ENCODE measurements at places on chromosomes 16 and 17.

DNA sequence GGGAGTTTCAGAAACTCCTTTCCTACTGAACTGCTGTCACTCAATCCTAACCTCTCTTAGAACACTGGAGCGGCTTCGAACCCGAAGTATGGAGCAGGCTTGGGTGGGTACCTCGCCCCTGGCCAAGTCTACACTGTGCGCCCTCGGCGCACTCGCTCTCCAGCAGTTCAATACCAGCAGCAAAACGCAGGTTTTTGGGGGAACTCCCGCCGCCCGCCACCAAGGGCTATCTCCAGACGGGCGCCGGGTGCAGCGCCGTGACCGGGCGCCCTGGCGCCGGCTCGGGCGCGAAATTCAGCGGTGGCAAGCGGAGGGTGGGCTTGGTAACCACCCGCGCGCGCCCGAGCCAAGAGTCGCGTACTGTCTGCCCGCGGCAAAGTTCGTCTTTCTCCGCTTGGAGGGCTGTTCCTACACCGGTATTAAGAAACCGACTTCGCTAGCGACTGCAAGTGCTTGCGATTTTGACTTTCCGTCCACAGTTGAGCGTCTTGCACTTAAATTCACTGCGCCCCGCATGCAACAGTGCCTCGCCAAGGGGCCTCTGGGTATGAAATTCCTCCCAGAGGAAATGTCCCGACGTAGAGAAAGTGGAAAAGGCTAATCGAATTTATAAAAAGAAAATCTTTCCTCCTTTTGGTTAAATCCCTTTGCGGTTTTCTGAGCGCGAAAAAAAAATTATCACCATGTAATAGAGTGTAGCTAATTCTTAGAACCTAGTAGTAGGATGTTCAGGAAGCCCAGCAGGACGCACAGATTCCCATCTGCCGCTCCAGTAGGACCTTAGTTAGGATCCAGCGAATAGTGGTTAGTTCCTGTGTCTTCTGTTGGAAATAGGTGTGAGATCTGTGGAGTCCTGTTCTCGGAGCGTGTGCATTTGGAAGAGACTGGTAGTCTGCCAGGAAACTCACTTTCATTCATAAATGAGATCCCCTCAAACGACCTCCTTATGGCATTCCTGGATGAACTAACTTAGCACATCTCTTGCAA is 5.0 kb upstream of the SALL1 start:
- DNase-seq, result no peak

DNA sequence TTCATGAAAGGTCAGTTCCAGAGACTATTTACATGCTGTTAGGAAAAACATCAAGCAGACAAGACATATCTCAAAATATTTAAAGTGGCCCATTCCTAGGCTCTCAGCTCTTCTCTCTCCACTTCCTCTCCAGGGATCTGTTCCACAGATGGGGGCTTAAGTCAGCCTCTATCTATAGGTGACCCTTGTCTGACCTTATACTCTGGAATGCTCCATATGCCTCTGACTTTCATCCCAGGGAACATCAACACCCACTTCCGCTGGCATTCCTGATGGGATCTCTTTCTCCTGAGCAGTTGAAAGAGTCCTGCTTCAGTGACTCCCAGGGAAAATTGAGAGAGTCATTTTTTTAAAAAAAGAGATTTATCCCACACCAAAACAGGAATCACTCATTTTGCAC is 11.5 kb upstream of the WIPI1 start:
- DNase-seq, result no peak

DNA sequence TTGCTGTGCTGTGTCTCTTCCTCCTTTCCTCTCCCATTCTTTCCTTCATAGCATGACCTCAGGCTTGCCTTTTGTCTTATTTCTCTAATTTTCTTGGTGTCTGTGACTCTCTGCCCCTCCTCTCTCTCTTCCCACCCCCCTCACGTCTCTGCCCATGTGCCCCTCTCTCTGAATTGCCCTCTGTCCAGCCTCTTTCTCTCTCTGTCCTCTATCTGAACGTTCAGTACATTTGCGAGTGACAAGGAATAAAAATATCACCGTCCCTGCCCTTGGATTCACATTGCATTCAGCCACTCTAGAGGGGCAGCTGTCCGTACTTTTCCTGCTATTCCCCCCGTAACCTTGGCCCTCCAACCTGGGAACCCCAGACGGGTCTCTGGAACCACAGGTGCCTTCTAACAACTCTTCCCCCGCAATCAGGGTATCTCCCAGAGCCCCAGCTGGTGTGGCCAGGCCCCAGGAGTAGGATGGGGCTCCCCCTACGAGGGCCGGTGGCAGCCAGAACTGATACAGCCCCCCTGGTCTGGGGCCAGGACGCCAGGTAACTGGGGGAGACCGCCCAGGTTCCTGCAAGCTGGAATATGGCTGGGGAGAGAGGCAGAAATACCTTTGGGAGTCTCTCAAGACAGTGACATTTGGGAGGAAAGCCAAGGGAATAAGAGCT is 1.8 kb downstream of the KIF1C start:
- no peak for DNase-seq

DNA sequence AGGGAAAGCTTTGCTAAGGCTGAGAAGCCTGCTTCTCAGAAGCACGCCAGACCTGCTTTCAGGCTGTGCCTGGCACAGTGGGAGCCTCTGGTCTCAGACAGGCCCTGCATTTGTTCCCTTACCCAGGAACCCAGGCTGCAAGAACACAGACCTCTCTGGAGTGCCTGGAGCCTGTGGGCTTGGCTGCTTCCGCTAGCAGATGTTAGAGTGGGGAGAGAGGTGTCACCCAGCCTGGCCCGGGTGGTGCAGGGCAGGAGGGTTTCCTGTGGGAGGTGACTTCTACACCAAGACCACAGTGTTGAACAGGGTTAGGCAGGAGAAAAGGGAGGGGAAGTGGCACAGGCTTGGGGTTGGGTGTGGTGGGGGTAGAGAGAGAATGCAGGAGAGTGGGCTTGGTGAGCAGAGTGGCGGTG is 35.8 kb upstream of the ADGRG1 start:
- DNase-seq, result peak; percentile 94

GRCh38 chr17:31858642-31859486 is at the start of gene COPRS:
Gene COPRS, minus strand, starts transcription at chr17:31859244. Its CDS starts 45 bp downstream, at chr17:31859199.
- DNase-seq, result peak; percentile 87

GRCh38 chr16:5444189-5444588 is 346.6 kb upstream of the EEF2KMT start:
- no peak for DNase-seq

DNA sequence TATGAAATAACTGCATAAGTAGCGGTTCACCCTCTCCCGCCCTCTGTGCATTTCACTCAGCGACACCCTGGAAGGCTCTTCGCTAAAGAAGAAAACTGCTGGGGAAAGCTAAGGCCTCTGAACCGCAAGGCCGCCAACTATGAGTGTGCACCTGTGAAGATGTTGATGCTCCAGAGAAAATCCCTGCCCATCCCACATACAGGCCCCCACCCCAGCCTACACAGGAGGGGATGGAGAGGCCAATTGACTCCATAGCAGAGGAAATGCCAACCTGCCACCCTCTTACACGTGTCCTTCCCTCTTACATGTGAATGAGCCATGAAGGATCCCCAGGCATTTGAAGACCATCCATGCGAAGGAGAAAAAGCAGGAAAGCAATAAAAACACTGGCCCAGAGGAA is 104.8 kb downstream of the MGAT5B start:
- DNase-seq, result no peak

- DNase-seq, result no peak
Observed at GRCh38 chr16:27248036-27248435, 20.5 kb downstream of the NSMCE1 start.

- no peak for DNase-seq
Observed at GRCh38 chr16:29683543-29684090, 4.6 kb downstream of the QPRT start.

GRCh38 chr16:85871756-85872155 is 27.2 kb upstream of the IRF8 start:
- DNase-seq, result no peak

GRCh38 chr17:64459284-64459747 is 10.4 kb downstream of the MILR1 start:
- no peak for DNase-seq

- no peak for DNase-seq
Observed at GRCh38 chr16:89392881-89393737, 97.3 kb downstream of the ANKRD11 start.

- DNase-seq, result no peak
Observed at GRCh38 chr17:72165867-72166439, 45.1 kb downstream of the SOX9 start.

DNA sequence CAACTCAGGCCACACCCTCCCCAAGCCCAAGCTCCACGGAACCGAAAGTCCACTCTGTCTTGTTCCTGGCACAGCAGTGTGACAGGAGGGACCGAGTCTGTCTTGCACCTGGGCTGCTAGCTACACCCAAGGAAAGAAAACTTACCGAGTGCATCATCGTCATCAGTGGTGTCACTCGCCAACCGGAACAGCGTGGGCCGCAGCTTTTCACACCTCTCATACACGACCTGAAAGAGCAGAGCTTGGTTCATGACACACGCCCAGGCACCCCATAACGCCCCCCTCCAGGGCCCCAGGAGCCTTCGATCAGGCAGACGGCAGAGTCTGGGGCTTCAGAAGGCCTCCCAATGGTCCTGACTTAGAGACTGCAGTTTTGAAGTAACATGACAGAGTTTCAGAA is 27.5 kb downstream of the GGA2 start:
- DNase-seq, result peak; percentile 28

DNA sequence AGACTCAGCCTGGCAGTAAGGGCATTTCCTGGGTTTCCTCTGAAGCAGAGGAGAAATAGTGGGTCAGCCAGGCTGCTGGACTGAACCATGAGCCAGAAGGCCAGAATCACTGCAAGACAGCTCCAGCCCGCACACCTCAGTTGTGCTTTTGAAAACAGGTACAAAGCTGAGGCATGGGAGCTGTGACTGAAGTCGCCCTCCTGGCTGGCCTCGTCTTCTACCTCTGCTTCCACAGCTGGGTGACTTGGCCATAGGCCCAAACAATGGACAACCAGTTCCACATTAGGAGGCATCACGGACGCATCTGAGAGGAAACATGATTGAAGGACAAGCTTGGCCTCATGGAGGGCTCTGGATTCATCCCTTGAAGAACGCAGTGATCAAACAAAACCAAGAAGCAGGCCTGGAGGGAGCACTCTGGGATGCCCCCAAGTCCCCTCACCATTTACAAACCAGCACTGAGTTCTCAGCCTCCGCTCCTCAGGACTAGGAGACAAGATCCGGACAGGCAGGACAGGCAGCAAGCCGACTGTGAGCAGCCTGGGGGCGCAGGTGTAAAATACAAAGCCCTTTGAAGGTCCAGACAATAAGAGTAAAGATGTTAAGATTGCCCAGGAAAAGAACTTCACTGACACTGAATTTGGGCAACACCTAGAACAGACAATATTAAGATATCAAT is 68.7 kb downstream of the N4BP1 start:
- DNase-seq, result no peak

DNA sequence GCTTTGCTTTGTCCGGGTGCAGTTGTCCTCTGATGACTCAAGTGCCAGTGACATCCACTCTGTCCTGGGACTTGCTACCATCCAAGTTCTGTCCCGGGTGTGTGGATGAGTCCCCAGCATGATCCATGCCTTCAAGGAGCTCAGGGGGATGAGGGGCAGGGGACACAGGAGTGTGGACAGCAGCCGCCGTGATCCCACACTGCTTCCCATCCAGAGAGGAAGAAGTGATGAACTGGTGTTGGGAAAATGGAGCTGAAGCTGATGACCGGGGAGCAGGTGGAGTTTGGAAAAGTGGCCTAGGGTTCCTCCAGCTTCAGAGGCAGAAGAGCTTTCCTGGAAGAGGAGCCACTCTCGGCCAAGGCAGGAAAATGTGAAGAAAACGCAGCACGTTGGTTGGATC is 249.6 kb upstream of the TNRC6C start:
- no peak for DNase-seq

DNA sequence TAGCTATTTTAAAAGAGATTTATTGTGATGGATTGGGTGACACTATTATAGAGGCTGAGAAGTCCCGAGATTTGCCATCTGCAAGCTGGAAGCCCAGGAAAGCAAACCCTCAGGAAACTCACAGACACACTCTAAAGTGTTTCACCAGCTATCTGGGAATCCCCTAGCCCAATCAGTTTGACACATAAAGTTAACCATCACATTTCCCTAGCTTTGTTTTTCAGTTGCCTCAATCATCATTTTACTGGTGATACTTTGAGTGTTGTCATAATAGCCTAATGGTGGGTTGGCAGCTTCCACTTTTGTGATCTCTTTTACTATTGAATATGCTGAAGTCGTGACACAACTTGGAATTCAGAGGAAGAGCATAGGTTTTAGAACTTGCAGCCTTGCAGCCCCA is 1.8 kb downstream of the SGF29 start:
- DNase-seq, result no peak

- DNase-seq, result no peak
Observed at GRCh38 chr17:49518346-49519078, 23.4 kb downstream of the NGFR start.

- DNase-seq, result no peak
Observed at GRCh38 chr17:74769856-74770497, 6.2 kb downstream of the NAT9 start.

DNA sequence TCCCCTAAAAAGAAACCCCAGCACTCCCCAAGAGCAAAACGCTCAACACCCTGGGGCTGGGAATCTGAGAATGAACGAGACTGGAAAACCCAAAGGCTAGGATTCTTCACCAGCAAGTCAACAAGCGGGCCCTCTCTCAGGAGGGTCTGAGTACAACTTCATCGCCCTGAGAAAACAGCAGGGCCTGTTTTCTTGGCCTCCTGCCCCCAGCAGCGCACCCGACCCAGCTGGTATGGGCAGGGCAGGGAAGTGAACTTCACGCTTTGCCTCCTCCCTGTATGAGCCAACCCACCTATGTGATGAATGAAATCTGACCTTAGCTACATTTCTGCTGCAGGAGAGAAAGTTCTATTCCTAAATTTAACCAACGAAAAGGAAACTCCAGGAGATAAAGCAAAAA is 11.1 kb downstream of the NUDT16L1 start:
- DNase-seq, result no peak

GRCh38 chr17:72425794-72426168 is 305.0 kb downstream of the SOX9 start:
- no peak for DNase-seq

DNA sequence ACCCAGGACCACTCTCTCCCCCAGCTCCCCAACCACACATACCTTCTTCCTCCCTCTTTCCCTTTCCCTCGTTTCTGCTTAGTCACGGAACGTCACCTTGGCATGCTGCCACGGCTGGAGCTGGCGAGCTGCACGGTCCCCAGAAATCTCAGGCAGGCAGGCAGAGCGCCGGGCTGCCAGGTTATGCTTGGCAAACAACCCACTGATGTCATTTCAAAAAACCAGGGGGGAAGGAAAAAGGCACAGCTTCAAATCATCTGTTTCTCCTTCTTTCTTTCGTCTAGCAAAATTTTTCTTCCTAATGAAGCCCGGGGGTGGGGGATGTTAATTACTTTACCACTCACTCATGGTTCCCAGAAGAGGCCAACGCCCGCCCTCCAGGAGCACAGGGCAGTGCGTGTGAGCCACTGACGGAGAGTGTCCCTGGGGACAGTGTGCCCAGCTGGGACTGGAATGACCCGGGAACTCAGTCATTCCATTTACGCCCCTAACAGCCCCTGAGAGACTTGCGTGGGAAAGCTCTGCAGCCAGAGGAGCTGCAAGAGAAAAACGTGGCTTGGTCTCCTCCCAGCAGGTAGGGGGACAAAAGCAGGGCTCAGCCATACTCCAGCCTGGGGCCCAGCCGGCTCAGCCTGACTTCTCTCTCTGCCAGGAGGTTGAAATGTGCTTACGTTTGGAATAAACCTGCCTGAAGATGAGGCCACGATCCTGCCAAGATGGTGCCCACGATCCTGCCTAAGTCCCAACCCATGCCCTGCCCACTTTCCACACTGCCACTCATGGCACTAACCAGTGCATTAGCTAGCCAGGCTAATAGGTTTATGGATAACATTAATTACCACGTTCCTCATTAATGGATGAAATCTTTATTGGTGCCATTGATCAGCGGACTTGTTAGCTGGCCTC is 198.9 kb downstream of the ZFHX3 start:
- DNase-seq, result no peak

- no peak for DNase-seq
Observed at GRCh38 chr17:75892556-75893224, 4.1 kb downstream of the TRIM65 start.

All from CD4-positive, alpha-beta T cell (primary cell).